Activated CD8-positive, alpha-beta memory T cell treated with anti-CD3 and anti-CD28 coated beads for 4 hours (primary cell): ENCODE measurements at places on chromosomes 1 and 21.

DNA sequence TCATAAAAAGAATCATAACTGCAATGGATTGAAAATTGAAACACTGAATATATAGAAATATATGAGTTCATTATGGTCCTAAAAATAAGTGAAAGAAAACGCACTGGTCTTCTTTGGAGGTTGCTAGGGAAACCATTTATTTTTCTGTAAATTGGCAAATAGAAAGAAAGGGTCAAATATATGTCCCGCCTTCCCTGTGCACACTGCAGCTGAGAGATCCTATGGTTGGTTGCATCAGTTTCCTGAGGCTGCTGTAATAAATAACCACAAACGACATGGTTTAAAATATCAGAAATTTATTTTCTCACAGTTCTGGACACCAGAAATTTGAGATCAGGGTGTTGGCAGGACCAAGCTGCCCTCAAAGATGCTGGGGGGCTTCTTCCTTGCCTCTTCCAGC is 35.0 kb downstream of the CA6 start:
- no peak for DNase-seq

GRCh38 chr1:57348921-57349320 is 74.9 kb downstream of the DAB1 start:
- DNase-seq = no peak

GRCh38 chr1:2413495-2414296 is 1.3 kb upstream of the PEX10 start:
- no peak for DNase-seq

- DNase-seq = no peak
Measured at GRCh38 chr1:243409284-243409683, 153.4 kb downstream of the SDCCAG8 start.

DNA sequence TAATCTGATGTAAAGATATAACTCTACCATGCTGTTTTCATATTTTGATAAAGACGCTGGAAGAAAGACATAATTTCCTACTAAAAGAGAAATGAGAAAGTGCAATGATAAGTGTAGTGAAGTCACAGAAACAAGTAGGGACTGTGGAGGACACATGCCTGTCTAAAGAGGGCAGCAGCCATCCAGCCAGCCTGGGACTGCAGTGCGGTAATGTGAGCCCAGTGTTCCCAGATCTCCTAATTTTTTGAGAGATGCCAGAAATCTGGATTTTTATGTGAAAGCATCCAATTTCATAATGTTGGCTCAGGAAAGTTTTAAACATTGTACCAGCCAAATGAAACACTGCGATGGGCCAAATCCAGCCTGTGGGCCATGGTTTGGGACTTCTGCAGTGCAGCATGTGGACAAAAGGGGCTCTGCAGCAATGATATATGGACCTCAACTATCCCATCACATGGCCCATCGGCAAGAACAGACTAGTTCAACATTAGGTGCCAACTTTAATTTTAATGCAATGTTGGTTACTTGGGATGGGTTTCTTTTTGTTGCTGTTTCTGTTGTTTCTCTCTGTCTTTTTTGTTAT is 329.5 kb downstream of the LTN1 start:
- no peak for DNase-seq
